CD4-positive, alpha-beta T cell treated with Interleukin-10 for 1 hour (primary cell): ENCODE measurements at places on chromosomes 5 and 9.

- no peak for DNase-seq
These were observed 73.3 kb downstream of the RXRA start for GRCh38 chr9:134399435-134400056.

GRCh38 chr5:172931001-172931536 is 28.2 kb upstream of the RPL26L1 start:
- no peak for DNase-seq

- no peak for DNase-seq
These were observed 112.0 kb upstream of the IL12B start for GRCh38 chr5:159442206-159442850.

GRCh38 chr5:179152144-179152895 is 92.1 kb downstream of the ZNF354C start:
- no peak for DNase-seq

GRCh38 chr5:80619086-80619485 is 35.4 kb upstream of the MSH3 start:
- no peak for DNase-seq

GRCh38 chr5:180494510-180495181 is 467 bp downstream of the CNOT6 start:
- DNase-seq: peak; percentile 53
